ENCODE measurements at places on chromosomes 3 and 15. TPM values are rescaled to one million over a fixed set of nuclear protein-coding genes. Genes with fewer than 3 reads are reported as not detected.

C3orf70 gene
- total RNA-seq: 38.5 TPM

SLC28A1 gene
- 0.72 TPM for total RNA-seq

ADGRG7 gene
- 2.9 TPM for total RNA-seq

CCR3 gene
- 41.7 TPM for total RNA-seq

COMMD4 gene
- 35.9 TPM for total RNA-seq

ZBTB47 gene
- 49.8 TPM for total RNA-seq

ZNF385D gene
- total RNA-seq: 16.6 TPM

XIRP1 gene
- total RNA-seq: 0.72 TPM

IMP3 gene
- 27.7 TPM for total RNA-seq

GOLGA6L4 gene
- 55.1 TPM for total RNA-seq

ABHD17C gene
- 10.4 TPM for total RNA-seq

ANKUB1 gene
- 40.9 TPM for total RNA-seq
